ENCODE measurements at places on chromosomes 13 and 19.
A peak's percentile ranks its signal among the peaks of the same experiment; 100 is the strongest.

DNA sequence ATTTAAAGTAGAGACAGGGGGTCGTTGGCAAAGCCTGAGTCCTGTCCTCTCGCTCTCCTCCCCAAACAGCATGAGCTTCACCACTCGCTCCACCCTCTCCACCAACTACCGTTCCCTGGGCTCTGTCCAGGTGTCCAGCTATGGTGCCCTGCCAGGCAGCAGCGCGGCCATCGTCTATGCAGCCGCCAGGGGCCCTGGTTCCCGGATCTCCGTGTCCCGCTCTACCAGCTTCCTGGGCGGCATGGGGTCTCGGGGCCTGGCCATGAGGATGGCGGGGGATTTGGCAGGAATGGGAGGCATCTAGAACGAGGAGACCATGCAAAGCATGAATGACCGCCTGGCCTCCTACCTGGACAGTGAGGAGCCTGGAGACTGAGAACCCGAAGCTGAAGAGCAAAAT, 1117.2 kb upstream of the MIR17HG start:
- no peak for DNase-seq

DNA sequence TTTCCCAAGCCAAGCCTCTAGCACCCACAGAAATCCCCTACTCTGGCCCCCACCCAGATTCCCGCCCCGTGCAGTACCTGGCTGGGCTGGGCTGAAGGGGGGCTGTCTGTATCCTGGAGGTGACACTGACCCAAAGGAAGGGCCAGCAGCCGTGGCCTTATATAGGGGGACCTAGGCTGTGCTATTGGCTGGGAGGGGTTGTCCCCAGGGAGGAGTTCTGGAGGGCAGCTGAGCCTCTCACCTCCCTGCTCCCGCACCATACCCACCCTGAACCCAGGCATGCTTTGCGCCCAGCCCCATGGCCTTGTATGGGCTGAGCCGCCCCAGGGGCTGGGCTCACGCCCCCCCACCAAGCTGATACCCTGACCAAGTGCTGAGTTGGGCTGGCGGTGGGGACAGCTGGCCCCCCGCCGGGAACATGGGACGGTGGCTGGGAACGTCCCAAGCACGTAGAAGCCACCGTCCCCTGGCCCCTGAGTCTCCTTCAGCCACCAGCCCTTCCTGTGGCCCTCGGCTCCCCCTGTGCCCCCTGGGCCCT, at the start of gene CKM:
CKM (minus strand) TSS at position 132 of the 538 bp plus-strand sequence. CDS start 3,162 bp downstream, outside the sequence.
- DNase-seq, result no peak

DNA sequence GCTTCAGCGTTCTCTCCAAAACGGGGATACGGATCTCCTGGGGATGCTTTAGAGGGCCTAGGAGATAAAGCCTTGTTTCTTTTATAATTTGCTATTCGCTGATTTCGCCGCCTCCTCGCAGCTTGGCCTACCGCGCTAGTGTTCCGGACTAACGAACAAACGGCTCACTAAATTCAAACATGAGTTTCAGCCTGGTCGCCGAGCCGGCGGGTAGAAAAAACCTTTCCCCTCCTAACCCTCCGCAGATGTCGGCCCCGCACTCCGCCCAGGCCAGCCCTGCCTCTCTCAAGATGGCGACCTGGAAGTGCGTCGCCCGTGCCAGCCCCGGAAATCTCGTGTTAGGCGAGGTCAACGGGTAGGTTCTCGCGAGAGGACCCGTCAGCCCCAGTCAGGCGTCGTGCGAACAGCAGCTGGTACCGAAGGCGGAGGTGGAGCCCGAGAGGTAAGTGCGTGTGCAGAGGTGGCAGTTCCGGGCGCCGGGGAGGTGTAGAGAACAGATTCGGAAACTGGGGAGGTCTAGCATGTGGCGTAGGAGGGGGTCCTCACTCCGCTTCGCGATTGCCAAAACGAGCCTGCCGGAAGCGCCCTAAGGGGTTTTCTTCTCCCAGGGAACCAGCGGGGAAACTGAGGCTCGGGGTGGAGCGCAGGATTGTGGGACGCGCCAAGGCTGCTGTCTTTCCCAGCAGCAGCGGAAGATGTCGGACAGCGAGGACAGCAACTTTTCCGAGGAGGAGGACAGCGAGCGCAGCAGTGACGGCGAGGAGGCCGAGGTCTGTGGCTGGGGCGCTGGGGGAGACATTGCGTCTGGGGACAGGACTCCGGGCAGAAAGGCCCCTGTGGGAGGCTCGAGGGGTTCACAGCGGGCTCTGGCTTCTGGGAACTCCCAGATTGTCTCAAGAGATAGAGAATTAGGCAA, at the start of gene SUPT5H:
SUPT5H (plus strand) TSS at position 387 of the 916 bp plus-strand sequence; CDS start at position 696, 309 bp downstream.
- DNase-seq, result peak; percentile 97

- DNase-seq, result no peak
These were observed 543.7 kb downstream of the EFNB2 start for GRCh38 chr13:105991622-105992277.

DNA sequence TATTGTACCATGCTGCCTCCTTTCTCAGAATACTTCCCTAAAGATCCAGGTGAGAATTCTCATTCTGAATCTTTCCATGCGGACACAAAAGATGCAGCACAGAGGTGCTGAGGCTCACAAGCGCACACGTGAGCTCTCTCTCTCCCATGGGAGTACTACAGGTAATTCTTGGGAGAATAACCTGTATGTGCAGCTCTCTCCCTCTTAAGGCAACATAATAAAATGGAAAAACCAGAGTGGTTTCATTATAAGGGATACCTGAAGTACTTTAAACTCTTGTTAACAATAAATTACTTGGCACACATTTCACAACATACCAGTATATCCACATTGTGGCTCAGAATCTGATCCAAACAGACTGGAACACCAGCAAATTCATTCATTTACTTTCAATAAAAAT, 40.4 kb downstream of the INTS6 start:
- DNase-seq, result no peak

DNA sequence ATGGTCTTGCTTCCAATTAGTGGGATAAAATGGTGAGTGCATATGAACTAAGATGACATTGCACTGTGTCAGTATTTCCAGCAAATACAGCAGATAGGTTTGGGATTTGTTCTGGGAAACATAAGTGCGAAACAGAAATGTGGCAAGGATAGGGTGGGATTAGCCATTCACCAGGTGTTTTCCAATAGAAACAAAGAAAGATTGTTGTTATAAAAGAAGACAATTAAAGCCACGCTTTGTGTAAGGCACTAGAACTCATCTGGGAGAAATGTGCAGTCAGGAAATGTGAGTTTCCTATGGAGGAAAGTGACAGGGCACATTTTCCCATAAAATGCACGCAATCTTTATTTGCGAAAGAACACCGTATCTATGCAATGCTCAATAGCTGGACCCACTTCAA, 1547.8 kb downstream of the EFNB2 start:
- no peak for DNase-seq

DNA sequence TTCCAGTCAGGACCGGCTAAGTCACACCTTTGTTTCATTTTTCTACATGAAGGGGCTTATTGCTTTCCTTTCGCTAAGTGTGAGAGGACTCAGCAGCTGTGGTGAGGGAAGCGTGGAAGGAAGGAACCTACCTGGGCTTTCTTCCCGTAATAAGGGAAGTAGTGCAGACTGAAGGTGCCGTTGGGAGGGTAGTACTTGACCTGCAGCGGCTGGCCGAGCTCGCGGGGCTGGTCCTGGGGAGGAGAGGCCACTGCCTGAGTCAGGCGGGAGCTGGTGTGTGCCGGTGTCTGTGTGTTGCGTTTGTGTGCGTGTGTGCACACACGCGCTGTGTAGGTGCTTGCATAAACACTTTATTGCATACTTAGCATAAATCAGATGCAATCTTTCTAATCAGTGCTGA, 7.7 kb downstream of the ATP4B start:
- no peak for DNase-seq

GRCh38 chr13:95698047-95698749, 21.3 kb downstream of the DNAJC3 start:
- peak; percentile 8 for DNase-seq

GRCh38 chr13:51955816-51956603, 55.2 kb downstream of the ATP7B start:
- DNase-seq, result no peak

- DNase-seq, result peak; percentile 87
These were observed 12.4 kb downstream of the PRKD2 start for GRCh38 chr19:46704379-46705076.

- peak; percentile 39 for DNase-seq
These were observed 319.5 kb upstream of the OBI1 start for GRCh38 chr13:78978381-78978998.

DNA sequence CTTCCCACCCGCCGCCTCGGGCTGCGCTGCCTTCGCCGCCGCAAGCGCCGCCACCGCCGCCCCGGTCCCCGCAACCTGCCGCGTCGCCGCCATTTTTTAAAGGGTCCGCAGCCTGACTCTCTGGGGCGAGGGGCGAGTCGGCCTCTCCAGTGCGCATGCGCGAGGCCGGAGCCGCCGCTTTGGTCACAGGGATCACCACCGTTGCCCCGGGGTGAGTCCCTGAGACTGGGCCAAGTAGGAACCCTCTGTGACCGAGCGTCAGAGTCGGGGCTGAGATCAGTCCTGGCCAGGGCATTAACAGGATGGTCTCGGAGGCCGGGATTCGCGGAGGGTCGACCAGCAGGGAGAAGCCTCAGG, 42.6 kb downstream of the ZNF146 start:
- no peak for DNase-seq

DNA sequence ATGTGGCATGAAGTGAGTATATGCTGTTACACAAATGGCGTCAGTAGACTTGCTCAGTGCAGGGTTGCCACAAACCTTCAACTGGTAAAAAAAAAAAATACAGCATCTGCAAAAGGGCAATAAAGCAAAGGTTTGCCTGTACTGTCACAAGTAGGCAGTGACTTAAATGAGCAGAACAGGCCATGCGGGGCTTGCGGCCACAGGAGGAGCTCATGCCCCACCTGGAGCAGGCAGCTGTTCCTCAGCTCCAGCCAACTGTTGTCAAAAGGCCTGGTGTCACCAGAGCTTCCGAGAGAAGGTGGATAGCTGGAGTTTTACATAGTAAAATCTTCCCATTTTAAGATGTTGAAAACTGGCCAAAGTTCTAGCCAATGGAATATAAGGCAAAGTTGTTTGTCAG, 7.7 kb downstream of the ATP7B start:
- DNase-seq, result no peak
